ENCODE measurements at places on chromosomes 13 and 19.

DNA sequence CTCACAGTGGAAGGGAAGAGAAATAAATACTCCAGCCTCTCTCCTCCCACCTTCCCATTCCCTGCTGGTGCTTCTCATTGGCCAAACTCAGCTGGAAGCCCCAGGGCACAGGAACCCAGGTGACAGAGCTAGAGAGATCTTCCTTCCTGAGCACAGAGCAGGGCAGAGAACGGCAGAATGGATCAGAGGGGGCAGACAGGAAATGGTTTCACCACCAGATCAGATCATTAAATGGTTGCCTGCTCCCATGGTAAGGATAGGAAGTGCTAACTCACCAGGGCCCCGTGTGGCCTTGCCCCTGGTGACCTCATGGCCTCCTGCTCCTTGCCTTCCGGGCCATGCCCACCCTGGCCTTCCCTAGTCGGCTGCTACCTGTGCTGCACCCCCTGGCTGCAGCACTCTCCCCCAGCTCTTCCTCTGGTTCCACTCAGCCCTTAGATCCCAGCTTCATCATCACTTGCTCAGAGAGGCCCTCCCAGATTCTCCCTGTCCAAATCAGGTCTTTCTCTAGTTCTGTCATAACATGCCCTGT, 108.7 kb downstream of the DPF1 start:
- DNase-seq, result no peak

DNA sequence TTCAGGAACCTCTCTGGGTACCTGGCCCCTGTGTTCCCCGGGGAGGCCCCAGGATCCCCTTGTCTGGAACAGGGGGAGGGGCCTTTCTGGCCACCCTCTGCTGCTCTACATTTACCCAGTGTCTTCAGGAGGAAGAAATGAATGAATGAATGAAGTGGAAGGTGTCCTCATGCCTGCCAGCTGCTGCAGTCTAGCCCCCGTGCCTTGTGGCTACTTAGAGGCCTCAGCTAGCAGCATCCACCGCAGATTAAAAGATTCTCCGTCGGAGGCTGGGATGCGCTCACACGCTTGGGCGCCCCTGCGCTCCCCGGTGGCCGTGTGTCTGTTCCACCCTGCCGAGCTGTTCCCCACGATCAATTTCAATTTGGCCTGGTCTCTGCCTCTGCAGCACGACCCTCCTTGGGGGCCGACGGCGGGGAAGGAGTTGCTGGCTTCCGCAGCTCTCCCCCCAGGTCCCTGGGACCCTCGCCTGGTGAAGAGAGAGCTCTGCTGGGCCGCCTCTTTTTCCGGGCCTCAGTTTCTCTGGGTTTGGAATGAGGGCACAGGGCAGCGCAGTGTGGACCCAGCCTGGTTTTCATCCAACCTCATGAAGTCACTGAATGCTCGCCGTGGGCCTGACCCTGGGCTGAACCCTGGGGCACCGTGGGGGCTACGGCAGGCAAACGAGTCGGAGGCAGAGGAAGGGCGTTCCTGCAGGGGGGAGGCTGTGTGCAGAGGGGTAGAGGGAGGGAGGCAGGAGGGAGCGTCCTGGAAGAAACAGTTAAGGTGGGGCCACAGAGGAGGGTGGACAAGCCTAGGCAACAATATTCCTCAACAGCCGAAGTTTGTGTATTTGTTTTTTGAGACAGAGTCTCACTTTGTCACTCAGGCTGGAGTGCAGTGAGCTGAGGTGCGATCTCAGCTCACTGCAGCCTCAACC, 28.3 kb downstream of the EFNA2 start:
- DNase-seq, result no peak

GRCh38 chr19:6579450-6580178, 11.3 kb downstream of the CD70 start:
- DNase-seq, result no peak

- DNase-seq, result peak; percentile 86
These were observed 2.5 kb downstream of the HDGFL2 start for GRCh38 chr19:4474514-4475022.

DNA sequence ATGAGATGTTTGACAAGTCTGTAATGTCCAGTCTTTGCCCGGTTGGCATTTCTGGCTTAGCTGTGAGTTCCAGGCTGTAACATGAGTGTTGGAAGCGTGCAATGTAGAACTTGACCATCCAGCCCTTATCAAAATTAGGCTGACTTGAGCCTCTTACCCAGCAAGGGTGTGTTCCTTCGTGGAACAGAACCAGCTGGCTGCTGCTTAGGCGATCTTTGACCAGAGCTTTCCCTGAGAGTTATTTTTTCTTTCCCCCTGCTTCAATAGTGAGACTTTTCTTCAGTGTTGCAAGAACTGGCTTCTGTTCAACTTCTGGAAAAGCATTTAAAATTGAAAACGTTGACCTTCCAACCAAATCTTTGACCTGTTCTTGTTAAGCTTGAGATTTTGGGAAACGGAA, 6.5 kb downstream of the TNFSF13B start:
- DNase-seq, result peak; percentile 18

DNA sequence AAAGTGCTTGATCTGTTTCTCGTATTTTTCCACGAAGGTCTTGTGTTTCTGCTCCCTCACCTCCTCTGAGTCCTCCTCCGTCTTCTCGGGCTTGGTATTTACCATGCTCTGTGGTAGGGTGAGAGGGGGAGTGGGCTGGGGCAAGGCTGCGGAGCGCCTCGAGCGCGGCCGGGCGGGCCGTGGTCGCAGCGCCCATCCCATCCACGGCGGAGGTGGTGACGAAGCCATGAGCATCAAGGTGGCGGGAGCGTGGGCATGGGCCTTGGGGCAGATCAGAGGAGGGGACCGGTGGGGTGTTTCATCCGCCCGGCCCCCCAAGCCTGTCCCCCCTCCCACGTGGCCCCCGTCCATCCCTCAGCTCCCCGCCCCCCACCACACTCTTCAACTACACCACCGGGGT, 7.9 kb downstream of the CDC37 start:
- no peak for DNase-seq

GRCh38 chr13:30415430-30416030, 6.8 kb upstream of the UBE2L5 start:
- DNase-seq, result no peak

DNA sequence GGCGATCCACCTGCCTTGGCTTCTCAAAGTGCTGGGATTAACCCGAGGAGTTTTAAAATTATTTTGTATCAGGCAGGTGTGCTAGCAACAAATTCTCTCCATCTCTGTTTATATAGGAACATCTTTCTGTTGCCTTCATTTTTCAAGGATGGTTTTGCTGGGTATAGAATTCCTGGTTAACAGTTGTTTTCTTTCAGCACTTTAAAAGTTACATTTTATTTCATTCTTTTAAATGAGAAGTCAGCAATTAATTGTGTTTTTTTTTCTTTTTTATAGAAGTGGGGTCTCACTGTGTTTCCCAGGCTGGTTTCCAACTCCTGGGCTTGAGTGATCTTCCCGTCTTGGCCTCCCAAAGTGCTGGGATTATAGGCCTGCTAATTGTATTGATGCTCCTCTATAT, 44.0 kb downstream of the DPF1 start:
- no peak for DNase-seq

DNA sequence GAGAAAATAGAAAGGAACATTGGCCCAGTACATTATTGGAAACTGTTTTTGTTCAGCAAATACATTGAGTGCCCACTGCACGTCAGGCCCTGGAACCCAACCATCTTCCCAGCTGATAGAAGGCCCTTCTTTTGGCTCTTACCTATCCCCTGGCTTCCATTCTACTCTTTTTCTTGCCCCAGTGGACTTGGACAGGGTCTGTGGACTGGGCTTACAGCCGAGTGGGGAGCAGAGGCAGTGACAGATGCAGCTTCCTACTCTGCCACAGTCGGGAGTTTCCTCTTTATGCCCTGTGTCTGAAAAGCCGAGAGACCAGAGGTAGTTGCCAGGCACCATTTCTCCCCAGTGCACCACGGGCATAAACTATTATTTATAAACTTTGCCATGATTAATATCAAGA, 70.4 kb downstream of the ARHGAP35 start:
- DNase-seq, result no peak

- peak; percentile 74 for DNase-seq
These were observed 171.7 kb downstream of the NHLRC3 start for GRCh38 chr13:39209731-39210531.

- DNase-seq, result no peak
These were observed 67.0 kb downstream of the LATS2 start for GRCh38 chr13:20994441-20994821.

GRCh38 chr13:93655154-93655553, 428.5 kb downstream of the GPC6 start:
- DNase-seq, result no peak

DNA sequence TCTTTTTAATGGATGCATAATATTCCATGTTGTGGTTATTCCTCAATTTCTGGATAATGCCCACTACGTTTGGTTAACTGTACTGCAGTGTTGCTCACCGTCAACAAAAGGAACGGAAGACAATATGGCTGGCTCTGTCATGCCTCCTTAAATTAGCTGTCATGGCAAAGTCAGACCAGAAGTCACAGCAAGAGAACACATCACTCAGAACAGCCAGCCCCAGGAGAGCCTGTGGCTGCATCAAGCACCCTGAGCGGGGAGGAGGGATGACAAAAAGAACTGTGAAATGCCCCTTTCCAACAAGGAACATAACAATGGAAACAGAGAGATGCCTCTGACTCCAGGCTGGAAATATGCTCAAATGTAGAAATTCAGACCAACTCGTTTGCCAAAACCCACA, 366.0 kb upstream of the ZNF507 start:
- no peak for DNase-seq

- no peak for DNase-seq
These were observed 512.1 kb downstream of the IRS2 start for GRCh38 chr13:109274188-109274821.

GRCh38 chr19:3982701-3983541, 2.3 kb downstream of the EEF2 start:
- DNase-seq, result no peak

All from muscle of back (tissue), 13 donors.